Ammon's horn (tissue), 1 donor: ENCODE measurements at places on chromosomes 16 and 17.
A peak's percentile ranks its signal among the peaks of the same experiment; 100 is the strongest.

DNA sequence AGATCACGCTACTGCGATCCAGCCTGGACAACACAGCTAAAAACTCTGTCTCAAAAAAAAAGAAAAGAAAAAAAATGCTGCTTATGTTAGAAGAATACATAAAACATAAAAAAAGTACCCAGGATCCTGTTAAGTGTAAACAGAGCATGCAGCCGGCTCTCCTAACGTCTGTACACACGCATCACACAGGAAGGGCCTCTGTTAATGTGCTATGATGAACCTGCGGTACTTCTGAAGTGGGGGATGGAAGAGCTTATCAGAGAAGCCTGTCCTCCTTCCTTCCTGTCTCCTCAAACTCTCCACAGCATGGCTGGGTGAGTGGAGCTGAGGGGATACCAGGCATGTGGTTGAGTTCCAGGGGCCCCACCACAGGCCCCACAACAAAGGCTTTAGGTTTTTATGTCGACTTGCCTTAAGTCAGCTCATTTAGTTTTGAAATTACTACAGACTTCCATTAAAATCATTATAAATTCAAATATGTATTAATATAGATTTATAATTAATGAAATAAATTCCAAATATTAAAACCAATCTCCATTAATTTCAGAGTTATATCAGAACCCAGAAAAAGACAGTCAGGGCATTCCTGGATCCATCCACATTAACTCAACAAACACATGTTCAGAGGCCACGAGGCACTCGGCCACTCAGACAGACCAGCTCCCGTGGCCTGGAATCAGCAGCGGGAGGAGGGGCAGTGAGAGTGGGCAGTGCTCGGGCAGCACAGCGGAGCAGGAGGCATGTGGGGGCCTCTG, 11.7 kb downstream of the CCDC57 start:
- DNase-seq, result no peak

- DNase-seq, result no peak
These were observed 651.8 kb upstream of the GOT2 start for GRCh38 chr16:59385959-59386358.

GRCh38 chr16:11692651-11693050, 24.4 kb downstream of the SNN start:
- DNase-seq, result no peak

GRCh38 chr16:65284626-65285025, 162.8 kb upstream of the CDH11 start:
- DNase-seq, result no peak

DNA sequence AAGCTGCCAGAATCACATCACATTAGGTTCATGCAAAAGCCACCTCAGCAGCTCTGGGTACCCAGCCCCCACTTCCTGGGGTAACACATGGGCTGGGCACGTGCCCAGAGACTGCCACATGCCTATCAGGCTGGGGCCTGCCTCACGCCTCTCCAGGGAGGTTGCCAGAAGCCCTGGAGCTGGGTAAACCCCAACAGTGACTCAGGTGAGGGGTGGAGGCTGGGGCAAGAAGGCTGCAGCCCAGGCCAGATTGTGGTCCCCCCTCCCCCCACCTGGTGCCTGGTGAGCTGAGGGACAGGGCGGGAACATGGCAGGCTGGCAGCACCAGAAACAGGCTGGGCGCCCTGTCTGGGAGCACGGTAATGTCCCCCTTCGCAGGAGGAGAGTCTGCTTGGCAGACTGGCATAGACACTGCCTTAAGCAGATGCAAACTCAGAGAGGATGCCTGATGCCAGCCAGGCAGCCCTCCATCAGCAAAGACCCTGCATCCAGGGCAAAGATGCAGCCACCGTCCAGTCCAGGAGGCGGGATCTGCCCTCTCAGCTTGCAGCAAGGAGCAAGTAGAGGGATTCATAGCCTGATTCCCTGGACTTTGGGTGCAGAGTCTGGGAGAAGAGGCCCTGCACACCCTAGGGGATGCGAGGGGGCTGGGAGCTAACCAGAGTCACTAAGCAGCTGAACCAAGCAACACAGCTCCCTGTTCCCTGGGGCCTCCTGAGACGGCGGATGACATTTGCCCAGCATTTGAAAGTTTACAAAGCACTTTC, 28.8 kb downstream of the NGFR start:
- no peak for DNase-seq

DNA sequence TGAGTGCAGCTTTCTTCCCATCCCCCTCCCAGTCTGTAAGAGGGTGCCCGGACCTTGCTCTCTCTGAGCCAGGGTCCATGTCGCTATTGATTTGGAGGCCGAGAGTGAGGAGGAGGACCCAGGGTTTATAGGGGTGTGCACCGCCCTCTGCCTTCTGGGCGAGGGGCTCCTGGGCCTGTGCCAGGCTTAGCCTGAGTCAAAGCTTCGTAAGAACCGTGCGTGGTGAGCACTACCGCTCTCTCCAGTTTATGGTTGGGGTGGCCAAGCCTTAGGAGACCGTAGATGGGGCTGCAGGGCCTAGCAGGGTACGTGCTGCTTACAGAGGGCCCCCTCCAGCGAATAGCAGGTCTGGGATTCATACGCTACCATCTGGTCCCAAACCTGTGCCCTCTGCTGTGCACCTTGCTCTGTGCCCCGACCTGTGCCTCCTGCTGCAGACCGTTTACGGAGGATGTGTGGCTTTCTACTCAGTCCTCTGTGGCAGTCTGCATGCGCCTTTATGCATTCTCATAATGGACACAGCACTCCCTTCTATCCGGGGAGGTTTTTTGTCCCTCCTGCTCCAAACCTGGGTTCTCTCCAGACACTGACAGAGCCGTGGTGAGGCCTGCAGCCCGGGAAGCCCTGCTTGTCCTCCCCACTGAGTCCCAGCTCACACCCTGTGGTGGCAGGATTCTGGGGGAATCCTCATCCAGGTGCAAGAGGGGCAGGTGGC, 54.7 kb downstream of the PGS1 start:
- no peak for DNase-seq

- peak; percentile 93 for DNase-seq
These were observed at the start of gene GGNBP2 for GRCh38 chr17:36544307-36545076. GGNBP2 (plus strand) TSS chr17:36544919; CDS start chr17:36545725, 806 bp downstream.

GRCh38 chr17:1555651-1556471, 6.7 kb downstream of the PITPNA start:
- peak; percentile 58 for DNase-seq

GRCh38 chr17:70989280-70989679, 819.9 kb downstream of the KCNJ2 start:
- no peak for DNase-seq

- DNase-seq, result no peak
These were observed 15.6 kb downstream of the QPRT start for GRCh38 chr16:29694384-29695195.

DNA sequence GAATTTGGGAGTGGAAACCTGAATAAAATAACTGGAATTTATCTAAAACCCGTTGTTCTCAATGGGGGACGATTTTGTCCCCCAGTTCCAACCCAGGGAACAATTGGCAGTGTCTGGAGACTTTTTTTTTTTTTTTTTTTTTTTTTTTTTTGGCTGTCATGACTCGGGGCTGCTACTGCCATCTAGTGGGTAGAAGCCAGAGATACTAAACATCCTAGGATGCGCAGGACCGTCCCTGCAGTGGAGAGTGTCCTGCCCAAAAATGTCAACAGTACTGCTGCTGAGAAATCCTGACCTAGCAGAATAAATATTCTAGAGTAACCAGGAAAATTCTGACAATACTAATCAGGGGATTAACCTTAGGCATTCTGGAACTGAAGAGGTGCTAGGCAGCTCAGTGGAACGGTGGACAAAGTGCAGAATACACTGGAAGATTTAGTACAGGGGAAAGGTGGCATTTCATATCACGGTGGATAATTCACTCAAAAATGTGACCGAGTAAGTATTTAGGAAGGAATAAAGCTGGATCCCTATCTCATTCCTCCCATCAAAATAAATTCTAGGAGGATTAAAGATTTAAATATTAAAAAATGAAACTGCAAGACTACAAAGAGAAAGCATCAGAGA, 107.6 kb downstream of the SPECC1 start:
- DNase-seq, result peak; percentile 82

GRCh38 chr17:80096561-80097021, 4.8 kb upstream of the GAA start:
- peak; percentile 37 for DNase-seq

- peak; percentile 57 for DNase-seq
These were observed 949 bp upstream of the GSPT1 start for GRCh38 chr16:11916524-11917285.

DNA sequence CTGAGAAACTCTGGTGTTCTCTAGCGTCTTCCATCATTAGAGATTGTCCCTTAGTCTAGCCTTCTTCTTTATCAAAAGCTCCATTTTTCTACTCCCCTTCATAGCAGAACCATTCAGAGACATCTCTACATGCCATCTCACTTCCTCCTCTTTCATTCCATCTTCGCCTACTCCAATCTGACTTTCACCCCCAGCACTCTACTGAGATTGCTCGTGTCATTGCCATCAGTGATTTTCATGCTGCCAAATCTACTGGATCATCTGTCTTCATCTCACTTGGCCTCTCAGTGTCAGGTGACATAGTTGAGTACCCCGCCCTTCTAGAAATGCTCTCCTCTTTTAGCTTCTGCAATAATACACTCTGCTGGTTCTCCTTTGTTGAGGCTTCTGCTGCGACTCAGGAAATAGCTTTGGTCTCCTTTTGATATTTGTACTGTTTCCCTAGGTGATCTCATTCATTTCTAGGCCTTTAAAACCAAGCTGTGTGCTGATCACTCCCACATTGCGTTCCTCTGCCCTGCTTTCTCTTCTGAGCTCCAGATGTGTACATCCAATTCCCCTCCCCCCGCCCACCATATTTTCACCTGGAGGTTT, 119.1 kb downstream of the FTO start:
- no peak for DNase-seq

DNA sequence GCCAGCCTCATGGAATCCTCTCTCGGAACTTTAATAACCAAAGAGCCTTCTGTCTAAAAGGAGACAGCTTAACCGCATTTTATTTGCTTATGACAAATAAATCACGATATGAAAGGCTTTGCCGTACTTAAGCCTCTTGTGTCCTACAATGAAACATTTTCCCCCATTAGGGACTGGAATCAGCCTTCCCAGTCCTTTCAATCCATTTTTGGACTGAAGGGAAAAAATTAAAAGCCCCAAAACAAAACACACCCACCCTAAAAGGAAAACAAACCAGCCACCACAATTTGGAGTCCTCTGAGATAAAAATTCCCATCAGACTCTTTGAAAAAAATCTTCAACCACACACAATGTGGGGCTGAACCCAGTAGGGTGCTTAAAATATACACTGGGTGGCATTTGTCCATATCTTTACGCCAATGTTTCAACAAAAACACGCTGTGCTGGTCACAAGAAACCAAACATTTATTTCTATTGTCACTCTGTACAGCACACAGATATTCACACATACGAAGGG, 3.0 kb downstream of the HOXB4 start:
- DNase-seq, result no peak

- DNase-seq, result no peak
These were observed 50.1 kb upstream of the IRX3 start for GRCh38 chr16:54336631-54337204.

GRCh38 chr17:34961093-34961911, at the start of the genes CCT6B and ZNF830:
CCT6B (minus strand) TSS chr17:34961460; CDS start chr17:34961393, 67 bp downstream.
ZNF830 (plus strand) TSS chr17:34961540; CDS start chr17:34961567, 27 bp downstream.
- DNase-seq, result peak; percentile 96

GRCh38 chr17:37206299-37206698, 169.5 kb upstream of the C17orf78 start:
- DNase-seq, result no peak

- peak; percentile 81 for DNase-seq
These were observed 749 bp downstream of the GRIN2A start for GRCh38 chr16:10181196-10182162.

DNA sequence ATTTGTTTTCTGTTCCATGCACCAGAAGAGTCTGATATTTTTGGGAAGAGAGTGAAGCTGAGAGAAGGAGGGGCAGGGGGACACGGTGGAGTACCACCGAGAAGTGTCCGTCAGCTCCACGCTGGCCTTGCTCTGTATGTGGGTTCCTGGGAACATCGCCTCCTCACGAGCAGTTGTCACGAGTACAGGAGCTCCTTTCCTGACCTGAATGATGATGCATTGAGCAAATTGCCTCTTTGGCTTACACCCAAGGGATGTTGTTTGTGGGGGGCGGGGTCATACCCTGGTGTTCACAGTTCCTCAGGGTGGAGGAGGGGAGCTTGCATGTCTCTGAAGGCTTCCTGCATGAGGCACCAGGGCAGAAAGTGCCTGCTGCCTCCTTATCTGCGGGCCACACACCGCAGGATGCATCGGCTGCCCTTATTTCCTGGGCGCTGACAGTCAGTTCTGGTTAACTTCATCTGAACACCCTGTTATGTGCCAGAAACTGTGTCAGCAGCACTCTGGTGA, 36.2 kb downstream of the RGS9 start:
- no peak for DNase-seq

DNA sequence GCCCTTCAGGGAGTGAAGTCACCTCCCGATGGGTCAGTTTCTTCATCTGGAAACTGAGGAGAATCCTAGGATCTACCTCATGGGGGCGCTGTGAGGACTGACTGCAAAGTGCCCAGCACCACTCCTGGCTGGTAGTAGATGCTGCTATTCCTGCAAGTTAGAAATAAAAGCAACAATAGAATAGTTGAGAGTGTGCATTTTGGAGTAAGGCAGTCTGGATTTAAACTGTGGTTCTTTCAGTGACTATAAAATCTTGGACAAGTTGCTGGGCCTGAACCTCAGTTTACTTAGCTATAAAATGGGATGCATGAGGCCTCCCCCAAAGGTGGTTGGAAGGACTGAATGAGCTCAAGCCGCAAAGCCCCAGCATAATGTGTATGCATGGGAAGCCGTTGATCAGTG, 70.6 kb downstream of the CYB5B start:
- no peak for DNase-seq

DNA sequence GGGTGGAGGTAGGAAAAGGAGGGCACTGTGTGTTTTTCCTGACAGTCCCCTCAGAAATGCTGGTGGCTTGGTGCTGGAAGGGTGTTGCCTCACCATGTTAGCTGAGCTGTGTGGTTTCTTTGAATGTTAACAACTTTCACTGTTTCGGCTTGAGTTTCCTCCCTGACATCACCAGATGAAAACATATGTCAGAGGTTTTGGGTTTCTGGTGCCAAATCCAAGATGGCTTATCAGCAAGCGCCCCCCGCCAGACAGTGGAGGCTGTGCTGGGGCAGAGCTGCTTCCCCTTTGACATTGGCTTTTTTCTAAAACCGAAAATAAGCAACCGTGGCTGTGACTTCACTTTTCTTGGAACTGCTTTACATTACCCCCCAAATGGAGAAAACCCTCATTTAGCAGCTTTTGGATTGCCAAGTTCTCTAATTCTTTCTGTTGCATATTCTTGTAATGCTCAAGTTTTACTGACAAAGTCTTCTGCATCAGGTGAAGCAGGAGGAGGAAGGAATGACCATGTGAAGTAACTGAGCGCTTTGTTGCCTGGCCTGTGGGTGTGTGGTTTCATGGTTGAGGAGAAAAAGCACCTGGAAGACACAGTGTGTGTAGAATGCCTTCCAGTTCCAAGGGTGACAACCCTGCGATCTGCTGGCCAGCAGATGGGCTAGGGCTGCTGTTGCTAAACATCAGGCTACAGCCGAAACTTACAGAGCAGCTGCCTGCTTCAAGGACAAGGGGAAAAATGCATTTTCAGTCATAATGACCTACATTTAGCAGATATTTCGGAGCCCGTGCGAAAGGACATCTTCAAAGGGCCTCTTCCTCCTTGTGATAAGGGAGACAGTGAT, 9.7 kb downstream of the RMI2 start:
- no peak for DNase-seq

GRCh38 chr17:3667366-3668278, 756 bp downstream of the TAX1BP3 start:
- peak; percentile 60 for DNase-seq
